ENCODE measurements at places on chromosomes 3 and 15. TPM values are rescaled to one million over a fixed set of nuclear protein-coding genes. Genes with fewer than 3 reads are reported as not detected.

The WHAMM gene
- 3.8 TPM for total RNA-seq

The SAMD7 gene
- total RNA-seq, result not detected

The TLNRD1 gene
- total RNA-seq, result 9.2 TPM

The ILDR1 gene
- total RNA-seq, result not detected

The UBA7 gene
- total RNA-seq, result 14.2 TPM

The POPDC2 gene
- total RNA-seq, result 0.09 TPM

The MUSTN1 gene
- total RNA-seq, result not detected

The GRK7 gene
- total RNA-seq, result under 0.01 TPM

The BLM gene
- total RNA-seq, result 2.4 TPM

The VEPH1 gene
- 107 TPM for total RNA-seq

The CD80 gene
- total RNA-seq, result not detected
